ENCODE measurements at places on chromosomes 2 and 18. TPM values are rescaled to one million over a fixed set of nuclear protein-coding genes. Genes with fewer than 3 reads are reported as not detected.

RAPH1 gene
- total RNA-seq, result 11.9 TPM

CD302 gene
- total RNA-seq, result 0.48 TPM

ABCG8 gene
- not detected for total RNA-seq

ASAP2 gene
- total RNA-seq, result 0.15 TPM

TBR1 gene
- total RNA-seq, result not detected

DOCK10 gene
- total RNA-seq, result 123 TPM

VSNL1 gene
- not detected for total RNA-seq

RGPD8 gene
- total RNA-seq, result 13.0 TPM

HNMT gene
- total RNA-seq, result not detected

ITPRIPL1 gene
- total RNA-seq, result 13.4 TPM

DSG1 gene
- total RNA-seq, result not detected

ASB18 gene
- not detected for total RNA-seq

RGPD4 gene
- total RNA-seq, result 0.19 TPM

REG1B gene
- total RNA-seq, result not detected

CPS1 gene
- 0.86 TPM for total RNA-seq

ABCG5 gene
- total RNA-seq, result not detected

TUBA4A gene
- total RNA-seq, result 112 TPM

All from activated naive CD4-positive, alpha-beta T cell treated with anti-CD3 and anti-CD28 coated beads for 36 hours (primary cell).